ENCODE measurements at places on chromosomes 13 and 19.
A peak's percentile ranks its signal among the peaks of the same experiment; 100 is the strongest.

GRCh38 chr19:42546831-42547500 lies 18.7 kb upstream of the CEACAM1 start:
- no peak for DNase-seq

DNA sequence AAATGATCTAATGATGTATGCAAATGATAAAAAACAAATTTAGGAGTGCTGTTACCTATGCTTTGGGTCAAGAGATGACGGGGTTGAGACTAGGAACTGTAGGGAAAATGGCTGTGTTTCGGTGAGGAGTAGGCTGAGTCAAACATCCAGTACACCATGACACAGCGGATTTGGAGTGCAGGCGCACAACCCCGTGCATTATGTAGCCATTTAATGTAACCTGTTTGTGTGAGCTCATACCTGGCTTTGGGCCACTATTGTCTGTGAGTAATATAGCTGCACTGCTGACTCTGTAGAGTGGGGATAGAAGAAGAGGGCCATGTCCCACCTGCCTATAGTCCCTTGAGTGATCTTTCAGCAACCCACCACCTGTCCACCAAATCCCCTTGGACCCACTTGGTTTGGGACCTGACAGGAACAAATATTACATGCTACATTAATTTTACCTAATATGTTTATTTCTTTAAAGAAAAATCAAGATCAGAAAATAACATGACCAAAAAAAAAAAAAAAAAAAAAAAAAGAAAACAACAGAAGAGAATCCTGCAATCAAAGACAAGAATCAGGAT lies 95.5 kb upstream of the KLHL1 start:
- DNase-seq, result no peak

DNA sequence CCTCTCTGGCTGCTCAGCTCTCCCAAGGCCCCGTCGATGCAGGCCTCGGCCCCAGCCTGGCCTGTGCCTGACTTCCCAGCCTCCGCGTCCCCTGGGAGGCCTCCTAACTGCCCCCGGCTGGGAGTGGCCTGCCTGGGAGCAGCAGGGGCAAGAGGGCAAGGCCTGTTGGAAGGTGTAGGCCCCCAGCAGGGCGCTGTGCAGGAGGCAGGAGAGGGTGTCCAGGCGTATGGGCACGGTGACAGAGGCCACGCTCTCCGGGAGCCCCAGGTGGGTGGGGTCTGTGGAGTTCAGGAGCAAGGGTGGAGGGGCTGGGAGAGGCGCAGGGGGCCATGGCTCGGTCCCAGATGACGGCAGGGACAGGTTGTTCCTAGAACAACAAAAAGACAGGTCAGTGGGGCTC lies 1.2 kb downstream of the C19orf84 start:
- no peak for DNase-seq

- DNase-seq, result no peak
Observed at GRCh38 chr13:22235285-22235949, 564.5 kb downstream of the FGF9 start.

GRCh38 chr13:75445717-75446499 lies 36.1 kb downstream of the TBC1D4 start:
- peak; percentile 13 for DNase-seq

GRCh38 chr19:5536337-5536894 lies 31.3 kb downstream of the TINCR start:
- DNase-seq, result no peak
